ENCODE measurements at places on chromosomes 6 and 20. TPM values are rescaled to one million over a fixed set of nuclear protein-coding genes. Genes with fewer than 3 reads are reported as not detected.
A peak's percentile ranks its signal among the peaks of the same experiment; 100 is the strongest.

The ENPP5 gene
- total RNA-seq: 0.58 TPM

The FKBP5 gene
- 70.6 TPM for total RNA-seq

The FOXF2 gene
- not detected for total RNA-seq

The ALDH8A1 gene
- 0.84 TPM for total RNA-seq

DNA sequence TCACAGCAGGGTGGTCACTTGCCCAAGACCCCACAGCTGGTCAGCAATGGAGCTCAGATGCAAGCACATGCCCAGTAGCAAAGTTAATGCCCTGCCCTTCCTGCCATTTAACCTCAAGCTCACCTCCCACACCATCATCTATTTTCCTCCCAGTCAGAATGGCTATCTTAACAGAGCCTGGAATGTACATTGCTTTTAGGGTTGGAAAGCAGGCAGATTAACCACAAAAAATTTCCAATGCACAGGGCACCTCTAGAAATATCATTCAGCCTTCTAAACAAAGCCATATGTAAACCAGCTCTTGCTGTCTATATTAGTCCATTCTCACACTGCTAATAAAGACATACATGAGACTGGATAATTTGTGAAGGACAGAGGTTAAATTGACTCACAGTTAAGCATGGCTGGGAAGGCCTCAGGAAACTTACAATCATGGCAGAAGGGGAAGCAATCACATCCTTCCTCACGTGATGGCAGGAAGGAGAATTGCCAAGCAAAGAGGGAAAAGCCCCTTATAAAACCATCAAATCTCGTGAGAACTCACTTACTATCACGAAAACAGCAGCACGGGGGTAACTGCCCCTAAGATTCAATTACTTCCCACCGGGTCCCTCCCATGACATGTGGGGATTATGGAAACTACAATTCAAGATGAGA, 106.9 kb downstream of the FYN start:
- H3K4me3 ChIP-seq: peak overlapping the region; percentile 64
- peaks cover 97% of the 10 kb centered on the region for H3K4me1 ChIP-seq
- peak overlapping the region; percentile 99 for H3K27ac ChIP-seq
- no peaks in the 10 kb centered on the region for H3K27me3 ChIP-seq
- peaks cover 37% of the 10 kb centered on the region for H3K36me3 ChIP-seq
- DNase-seq: no peak

GRCh38 chr6:116191881-116192280, 62.0 kb downstream of the TSPYL4 start:
- no peaks in the 10 kb centered on the region for H3K27me3 ChIP-seq
- DNase-seq: no peak
- no peaks in the 10 kb centered on the region for H3K36me3 ChIP-seq
- no peaks in the 10 kb centered on the region for H3K4me1 ChIP-seq
- no peak overlapping the region for H3K4me3 ChIP-seq
- H3K27ac ChIP-seq: no peak overlapping the region

GRCh38 chr20:51862796-51863195, 60.5 kb upstream of the SALL4 start:
- no peak overlapping the region for H3K27ac ChIP-seq
- H3K4me1 ChIP-seq: no peaks in the 10 kb centered on the region
- no peaks in the 10 kb centered on the region for H3K36me3 ChIP-seq

GRCh38 chr20:21031666-21032065, 74.5 kb downstream of the LINC00237 start:
- no peaks in the 10 kb centered on the region for H3K36me3 ChIP-seq
- H3K27ac ChIP-seq: no peak overlapping the region
- DNase-seq: no peak
- peaks cover 27% of the 10 kb centered on the region for H3K27me3 ChIP-seq
- no peaks in the 10 kb centered on the region for H3K4me1 ChIP-seq

DNA sequence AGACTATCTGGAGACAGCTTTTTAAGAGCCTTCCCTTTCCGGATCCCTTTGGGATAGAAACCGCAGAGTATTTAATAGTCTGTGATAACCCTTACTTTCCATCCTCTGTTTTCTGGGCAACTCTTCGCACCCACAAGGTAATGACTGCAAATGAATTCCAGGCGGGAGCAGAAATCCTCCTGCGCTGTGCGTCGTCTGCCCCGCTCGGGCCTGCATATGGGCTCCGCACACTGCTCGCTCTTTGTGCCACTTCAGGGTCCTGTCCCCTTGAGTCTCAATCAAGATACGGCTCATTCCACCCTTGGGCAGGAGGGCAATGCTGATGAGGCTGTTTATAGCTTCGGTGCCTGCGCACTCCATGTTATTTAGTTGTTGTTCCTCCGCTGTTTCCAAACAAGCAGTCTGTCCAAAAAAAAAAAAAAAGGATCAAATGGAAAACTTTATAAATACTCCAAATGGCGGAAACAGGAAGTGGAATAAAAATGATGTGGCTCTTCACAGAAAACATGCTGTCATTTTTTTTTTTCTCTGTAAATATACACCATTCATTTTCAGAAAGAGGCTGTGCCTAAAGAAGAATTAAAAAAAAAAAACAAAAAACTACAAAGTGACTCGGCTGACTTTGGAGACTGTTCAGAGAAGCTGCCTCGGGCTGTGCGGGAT, 169.6 kb upstream of the GMDS start:
- no peak overlapping the region for H3K4me3 ChIP-seq
- H3K36me3 ChIP-seq: no peaks in the 10 kb centered on the region
- H3K27ac ChIP-seq: no peak overlapping the region

DNA sequence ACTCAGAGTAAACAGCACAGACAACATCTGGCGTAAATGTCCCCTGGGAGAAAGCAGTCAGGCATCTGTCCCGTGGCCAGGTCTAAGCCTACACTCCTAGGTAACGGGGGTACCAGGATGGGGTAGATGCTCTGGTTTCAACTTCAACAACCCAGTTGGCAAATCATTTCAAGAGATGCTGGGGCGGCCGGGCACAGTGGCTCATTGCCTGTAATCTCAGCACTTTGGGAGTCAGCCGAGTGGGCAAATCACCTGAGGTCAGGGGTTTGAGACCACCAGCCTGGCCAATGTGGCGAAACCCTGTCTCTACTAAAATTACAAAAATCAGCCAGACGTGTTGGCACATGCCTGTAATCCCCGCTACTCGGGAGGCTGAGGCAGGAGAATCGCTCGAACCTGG, 12.3 kb downstream of the PREX1 start:
- H3K27ac ChIP-seq: no peak overlapping the region
- no peaks in the 10 kb centered on the region for H3K27me3 ChIP-seq
- H3K4me3 ChIP-seq: no peak overlapping the region
- H3K4me1 ChIP-seq: peaks cover 69% of the 10 kb centered on the region
- DNase-seq: no peak
- H3K36me3 ChIP-seq: peaks cover 47% of the 10 kb centered on the region

GRCh38 chr6:111837007-111837406, 36.2 kb downstream of the FYN start:
- H3K27ac ChIP-seq: peak overlapping the region; percentile 95
- peaks cover 35% of the 10 kb centered on the region for H3K36me3 ChIP-seq
- peaks cover 74% of the 10 kb centered on the region for H3K4me1 ChIP-seq
- no peaks in the 10 kb centered on the region for H3K27me3 ChIP-seq

GRCh38 chr20:8631271-8631670, 437.6 kb upstream of the PLCB4 start:
- no peaks in the 10 kb centered on the region for H3K4me1 ChIP-seq
- no peak overlapping the region for H3K27ac ChIP-seq
- H3K27me3 ChIP-seq: no peaks in the 10 kb centered on the region
- no peaks in the 10 kb centered on the region for H3K36me3 ChIP-seq
- H3K4me3 ChIP-seq: no peak overlapping the region
- DNase-seq: no peak

- DNase-seq: peak; percentile 72
- peaks cover 6% of the 10 kb centered on the region for H3K36me3 ChIP-seq
Measured at GRCh38 chr20:31569163-31570020, 35.7 kb upstream of the ID1 start.

DNA sequence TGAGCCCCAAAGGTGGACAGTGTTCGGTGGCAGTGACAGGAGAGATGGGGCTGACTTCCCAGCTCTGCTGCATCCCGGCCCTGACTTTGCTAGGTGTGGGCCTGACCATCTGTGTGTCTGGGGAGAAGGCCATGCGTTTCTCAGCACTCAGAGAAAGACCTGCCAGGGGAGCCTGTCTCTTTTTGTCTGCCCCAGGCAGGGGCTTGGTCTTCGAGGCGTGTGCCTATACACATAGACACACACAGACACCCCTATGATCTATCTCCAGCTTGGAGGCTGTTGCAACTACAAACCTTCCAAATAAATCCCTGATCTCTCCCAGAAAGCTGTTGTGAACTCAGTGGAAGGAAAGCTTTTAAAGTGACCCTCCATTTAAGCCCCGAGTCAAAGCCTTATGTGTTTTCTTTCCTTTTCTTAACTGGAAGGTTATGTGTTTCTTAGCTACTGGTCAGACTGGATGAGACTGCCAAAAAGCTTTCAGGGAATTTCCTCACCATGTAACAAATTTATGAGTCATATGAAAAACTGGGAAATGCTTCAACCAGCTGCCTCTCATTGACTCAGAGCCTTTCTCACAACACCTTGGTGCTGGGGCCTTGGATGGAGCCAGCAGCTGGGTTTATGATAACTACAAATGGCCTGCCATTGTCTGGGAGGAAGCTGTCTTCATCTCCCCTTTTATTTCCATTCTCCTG, 102.6 kb downstream of the CDC5L start:
- H3K4me3 ChIP-seq: no peak overlapping the region
- no peak overlapping the region for H3K27ac ChIP-seq
- H3K36me3 ChIP-seq: no peaks in the 10 kb centered on the region
- DNase-seq: no peak

DNA sequence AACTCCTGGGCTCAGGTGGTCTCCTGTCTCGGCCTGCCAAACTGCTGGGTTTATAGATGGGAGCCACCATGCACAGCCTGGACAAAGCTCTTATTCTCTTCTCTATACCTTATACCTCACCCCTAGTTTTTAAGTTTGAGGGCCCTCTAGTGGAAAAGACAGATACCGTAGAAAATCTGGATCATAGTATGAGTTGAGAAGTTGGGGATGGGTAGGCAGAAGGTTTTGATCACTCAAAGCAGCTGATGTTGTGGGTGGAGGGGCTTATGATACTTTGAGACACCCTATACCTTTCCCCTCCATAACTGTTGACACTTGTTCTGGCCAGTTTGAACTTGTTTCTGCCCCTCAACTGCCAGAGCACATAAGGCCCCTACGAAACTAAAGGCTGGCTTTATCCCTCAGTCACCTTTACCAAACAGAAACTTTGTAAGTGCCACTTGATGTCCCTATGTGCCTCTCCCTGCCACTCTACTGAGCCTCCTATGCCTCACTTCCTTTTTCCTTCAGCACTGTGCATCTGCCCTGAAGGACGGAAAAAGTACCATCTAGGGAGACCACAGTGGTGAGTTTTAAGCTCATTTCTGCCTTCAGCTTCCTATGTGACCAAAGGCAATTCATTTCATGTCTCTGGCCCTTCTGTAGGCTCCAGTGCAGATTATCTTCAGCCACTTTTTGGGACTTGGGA, 28.6 kb downstream of the RALY start:
- H3K4me3 ChIP-seq: no peak overlapping the region
- no peak for DNase-seq
- no peaks in the 10 kb centered on the region for H3K27me3 ChIP-seq

GRCh38 chr6:16248271-16248853, 10.0 kb downstream of the GMPR start:
- no peaks in the 10 kb centered on the region for H3K4me1 ChIP-seq
- no peak for DNase-seq
- peaks cover 7% of the 10 kb centered on the region for H3K36me3 ChIP-seq
- H3K27ac ChIP-seq: no peak overlapping the region
- peaks cover 4% of the 10 kb centered on the region for H3K27me3 ChIP-seq

All from activated CD8-positive, alpha-beta memory T cell treated with anti-CD3 and anti-CD28 coated beads, Interleukin-2, amount 10 ng/mL, durations not matched to agents 7 days and 5 days (primary cell).